ENCODE measurements at places on chromosomes 2 and 18.
A peak's percentile ranks its signal among the peaks of the same experiment; 100 is the strongest.

DNA sequence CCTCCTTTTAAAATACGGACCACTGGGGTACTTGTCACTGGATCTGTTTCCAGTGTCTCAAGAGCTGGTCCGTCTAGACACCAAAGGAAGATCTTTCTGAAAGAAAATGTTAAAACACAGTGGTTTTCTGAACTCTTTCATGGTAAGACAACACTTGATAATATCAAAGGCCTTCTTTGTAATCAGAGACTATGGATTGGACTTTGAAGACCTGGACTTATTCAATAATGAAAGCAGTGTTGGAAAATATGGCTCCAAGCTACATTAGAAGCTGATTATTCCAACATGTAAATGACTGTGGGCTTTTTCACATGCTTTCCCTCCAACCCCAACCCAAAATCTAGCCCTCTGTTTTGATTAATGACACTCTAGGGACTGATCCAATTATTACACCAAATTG lies 329.4 kb upstream of the LYPD1 start:
- DNase-seq = no peak

GRCh38 chr2:217785544-217786045 lies 217.2 kb downstream of the TNS1 start:
- DNase-seq = peak; percentile 87

DNA sequence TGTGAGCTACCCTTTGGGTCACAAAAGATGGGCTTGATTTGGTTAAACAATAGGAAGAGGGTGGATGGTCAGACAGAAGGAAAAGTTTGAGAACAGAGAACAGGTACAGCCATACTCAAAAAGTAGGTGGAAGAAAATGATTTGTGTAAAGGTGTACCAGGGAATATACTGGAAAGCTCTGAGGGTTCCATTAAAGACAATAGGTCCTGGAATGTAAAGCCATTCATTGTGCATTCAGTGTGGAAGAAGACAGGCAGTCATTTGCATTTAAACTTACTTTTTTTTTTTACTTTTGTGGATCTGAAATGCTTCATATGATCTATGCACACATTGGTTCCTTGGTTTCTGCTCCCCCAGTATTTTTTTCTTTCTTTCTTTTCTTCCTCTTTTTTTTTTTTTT lies 581.4 kb upstream of the PIK3C3 start:
- DNase-seq = no peak

DNA sequence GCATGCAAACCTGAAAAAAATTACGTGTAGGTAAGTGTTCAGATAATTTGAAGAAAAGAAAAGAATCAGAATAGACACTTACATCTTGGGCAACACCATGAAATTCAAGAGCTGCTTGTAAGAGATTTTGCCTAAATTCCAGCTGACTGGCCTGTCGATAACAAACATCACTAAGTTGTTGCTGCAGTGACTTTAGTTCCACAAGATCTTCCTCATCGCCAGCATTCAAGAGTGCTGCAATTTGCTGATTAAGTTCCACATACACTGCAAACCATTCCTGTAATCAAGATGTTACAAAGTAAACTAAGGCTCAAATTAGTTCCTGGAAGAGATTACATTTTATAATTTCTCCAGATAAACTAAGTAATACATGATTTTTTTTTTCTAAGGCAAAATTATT lies 74.3 kb upstream of the CCDC141 start:
- DNase-seq = no peak

- no peak for DNase-seq
These were observed 112.6 kb downstream of the ARHGAP28 start for GRCh38 chr18:6842081-6842480.

DNA sequence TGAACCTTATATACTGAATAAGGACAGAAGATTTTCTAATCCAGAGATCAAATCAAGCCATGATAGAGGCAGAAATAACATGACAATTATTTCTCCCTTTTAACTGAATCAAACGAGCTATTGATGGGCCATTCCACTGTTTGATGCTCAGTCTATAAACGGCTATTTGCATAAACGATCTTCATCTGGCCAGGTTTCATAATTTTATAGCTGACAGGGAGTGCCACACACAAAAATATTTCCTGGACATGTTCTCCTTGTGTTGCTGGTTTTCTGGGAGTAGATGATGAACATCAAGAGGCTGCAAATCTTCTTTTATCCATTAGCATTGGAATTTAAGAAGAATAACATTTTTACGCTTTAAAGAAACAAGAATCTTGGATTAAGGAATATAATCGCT lies 63.1 kb downstream of the ACVR1C start:
- no peak for DNase-seq

DNA sequence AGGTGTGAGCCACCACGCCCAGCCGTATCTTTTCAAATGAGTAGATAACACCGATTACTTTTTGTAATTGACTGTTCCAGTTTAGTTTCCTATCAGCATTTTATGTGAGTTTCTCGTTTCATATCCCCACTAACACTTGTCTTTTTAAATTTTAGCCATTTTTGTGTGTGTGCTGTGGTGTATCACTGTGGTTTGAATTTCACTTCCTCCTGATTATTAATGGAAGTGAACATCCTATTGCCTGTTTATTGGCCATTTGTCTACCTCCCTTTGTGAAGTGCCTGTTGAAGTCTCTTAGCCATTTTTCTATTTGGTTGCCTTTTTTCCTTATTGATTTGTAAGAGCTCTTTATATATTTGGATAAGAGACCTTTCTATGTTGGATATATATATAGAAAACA lies 91.7 kb upstream of the STON1 start:
- DNase-seq = no peak

DNA sequence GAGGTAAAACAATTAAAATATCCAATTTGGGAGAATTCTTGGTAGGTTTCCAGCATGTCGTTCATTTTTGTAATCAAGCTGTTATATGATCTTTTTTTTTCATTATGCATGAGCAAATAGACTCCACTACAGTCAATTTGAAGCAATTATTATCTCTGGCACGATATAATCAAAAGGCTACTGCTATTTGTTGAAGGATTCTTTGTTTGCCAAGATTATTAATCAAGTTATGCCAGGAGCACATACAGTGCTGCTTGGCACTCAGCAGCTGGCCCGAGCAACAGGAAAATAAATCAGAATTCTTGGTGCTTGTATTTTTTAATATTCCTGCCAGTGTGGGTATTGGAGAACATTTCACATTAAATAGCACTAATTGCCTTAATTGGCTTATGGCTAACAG lies 279.5 kb downstream of the RND3 start:
- no peak for DNase-seq

- DNase-seq = no peak
These were observed 10.2 kb downstream of the XDH start for GRCh38 chr2:31404302-31404701.

GRCh38 chr18:63405986-63406385 lies 16.3 kb downstream of the VPS4B start:
- DNase-seq = no peak

DNA sequence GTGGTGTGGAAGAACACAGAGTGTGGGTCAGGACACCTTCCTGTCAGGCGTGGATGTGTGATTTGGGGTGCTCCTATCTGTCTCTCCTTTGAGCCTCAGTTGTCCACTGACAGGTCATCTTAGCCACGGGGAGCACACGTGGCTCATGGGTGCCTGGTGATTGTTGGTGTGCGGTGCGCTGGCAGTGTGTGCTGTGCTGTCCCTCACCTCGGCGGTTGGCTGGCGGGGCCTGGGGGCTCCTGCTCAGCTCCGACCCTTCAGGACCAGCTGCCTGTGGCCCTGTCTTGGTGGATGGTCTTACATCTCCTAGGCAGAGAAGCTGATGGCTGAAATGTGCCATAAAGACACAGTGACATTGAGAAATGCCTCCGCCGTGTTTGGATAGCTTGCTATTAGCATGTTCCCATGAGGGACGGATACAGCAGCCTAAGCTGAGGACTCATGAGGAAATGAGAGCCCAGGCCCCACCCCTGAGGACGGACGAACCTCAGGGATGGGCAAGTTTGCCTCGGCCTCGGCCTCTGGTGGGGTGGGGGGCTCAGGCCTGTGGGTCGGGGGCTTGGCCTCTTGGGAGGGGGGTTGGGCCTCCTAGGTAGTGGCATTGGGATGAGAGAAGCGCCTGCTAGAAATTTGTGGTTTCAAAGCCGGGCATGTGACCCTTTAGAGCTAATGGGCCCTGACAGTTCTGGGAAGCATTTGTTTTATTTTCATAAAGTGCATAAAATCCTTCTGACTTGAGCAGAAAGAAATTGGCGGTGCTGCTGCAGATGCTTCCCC lies 20.3 kb upstream of the ASB1 start:
- DNase-seq = no peak

DNA sequence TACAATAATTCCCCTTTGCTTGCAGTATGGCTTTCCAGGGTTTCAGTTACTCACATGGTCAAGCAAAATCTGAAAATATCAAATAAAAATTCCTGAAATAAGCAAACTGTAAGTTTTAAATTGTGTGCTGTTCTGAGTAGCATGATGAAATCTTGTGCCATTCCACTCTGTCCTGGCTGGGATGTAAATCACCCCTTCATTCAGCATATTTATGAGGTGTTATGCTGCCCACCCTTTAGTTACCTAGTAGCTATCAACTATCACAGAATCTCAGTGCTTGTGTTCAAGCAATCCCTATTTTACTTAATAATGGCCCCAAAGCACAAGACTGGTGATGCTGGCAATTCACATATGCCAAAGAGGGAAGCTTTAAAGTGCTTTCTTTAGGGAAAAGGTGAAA lies 867.7 kb upstream of the NRXN1 start:
- no peak for DNase-seq

GRCh38 chr2:160859096-160859495 lies 301.1 kb upstream of the TANK start:
- DNase-seq = no peak

DNA sequence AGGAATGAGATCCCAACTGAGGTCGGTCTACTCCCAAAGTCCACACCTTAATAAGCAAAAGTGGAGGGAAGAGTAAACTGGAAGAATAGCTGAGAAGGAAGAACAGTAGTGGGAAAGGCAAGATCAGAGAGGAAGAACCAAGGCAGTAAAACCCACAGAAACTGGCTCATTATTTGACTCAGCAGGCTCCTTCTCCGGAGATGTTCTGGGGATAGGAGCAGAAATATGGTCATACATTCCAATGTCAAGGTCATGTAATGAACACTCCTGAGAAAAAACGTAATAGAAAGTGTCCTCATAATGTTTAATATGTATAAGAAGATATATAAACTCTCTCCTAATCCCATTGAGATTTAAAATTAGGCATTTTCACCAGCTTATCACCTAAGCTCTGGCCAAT lies 39.5 kb downstream of the STK39 start:
- DNase-seq = no peak

- DNase-seq = no peak
These were observed 630.5 kb upstream of the FANCL start for GRCh38 chr2:58871469-58872142.

DNA sequence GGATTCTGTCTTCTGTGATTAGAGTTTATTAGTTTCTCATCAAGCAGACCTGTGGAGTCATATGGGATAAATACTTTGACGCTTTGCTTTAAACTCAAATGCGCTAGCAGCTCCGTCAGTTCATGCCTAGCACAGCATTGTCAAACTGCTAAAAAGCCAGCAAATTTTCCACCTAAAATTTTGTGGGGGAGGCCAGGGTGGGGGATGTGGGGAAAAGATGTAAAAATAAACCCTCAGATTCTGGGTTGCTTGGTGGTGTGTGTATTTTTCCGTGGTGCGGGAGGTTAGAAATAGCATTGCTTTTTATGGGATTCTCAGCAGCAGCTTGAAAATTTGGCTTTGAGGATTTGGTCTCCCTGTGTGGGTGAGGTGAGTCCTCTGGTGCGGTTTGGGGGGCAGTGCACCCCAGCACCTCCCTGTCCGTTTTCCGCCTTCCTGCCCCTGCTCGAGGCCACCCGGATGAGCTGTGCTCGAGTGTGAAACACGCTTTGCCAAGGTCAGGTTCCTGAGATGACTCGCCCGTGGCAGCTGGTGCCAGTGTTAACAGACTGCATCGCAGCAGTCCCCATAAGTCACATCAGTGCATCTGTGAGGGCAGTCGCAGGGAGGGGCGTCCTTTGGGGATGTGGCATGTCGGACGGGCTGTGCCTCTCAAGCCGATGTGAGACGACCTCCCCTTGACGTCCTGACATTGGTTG lies 65.9 kb downstream of the LDLRAD4 start:
- DNase-seq = peak; percentile 61

DNA sequence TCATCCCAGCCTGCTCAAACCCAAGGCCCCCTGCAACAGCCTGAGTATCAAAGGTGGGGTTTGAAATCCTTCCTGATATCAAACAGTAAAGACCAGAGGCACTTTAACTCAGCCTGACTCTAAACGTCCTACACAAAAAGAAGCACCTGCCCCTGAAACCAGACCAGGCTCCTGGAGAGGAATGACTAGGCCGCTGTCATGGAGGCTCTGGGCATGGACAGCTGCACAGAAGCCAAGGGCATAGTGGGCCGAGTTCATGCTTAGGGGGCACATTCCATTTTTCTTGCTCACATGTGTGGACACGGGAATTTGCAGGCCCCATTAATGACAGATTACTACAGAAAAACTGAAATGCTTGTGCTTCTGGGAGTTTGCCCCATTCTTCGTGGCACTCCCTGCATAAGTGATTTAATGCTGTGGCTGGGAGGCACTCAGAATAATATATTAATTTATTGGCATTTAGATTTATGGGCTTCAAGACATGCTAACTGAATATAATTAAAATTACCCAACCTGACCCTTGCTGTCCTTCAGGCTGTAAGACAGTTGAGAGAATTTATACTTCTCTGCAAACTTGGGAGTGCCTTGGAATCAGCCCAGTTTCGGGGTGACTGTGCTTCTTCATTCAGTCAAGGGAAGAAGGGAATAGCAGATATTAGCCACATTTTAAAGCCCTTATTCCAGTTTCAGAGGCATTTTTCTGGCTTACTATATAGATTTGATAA lies 105.5 kb downstream of the GYPC start:
- no peak for DNase-seq

DNA sequence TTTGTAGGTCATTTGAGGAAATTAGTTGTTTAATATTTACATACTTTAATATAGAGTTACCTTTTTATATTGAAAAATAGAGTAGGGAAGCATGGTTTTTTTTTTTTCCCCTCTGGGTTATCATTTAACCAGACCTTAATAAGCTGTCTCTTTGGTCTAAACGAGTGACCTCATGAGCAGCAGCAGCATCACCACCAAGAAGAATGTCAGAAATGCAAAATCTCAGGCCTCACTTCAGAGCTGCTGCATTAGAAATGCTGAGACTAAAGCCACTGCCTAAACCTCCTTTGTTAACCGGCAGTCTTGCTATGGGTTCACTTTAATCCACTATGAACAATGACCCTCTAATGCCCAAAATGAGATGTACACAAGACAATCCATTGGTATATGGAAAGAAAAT lies 733.7 kb upstream of the FAM98A start:
- no peak for DNase-seq

DNA sequence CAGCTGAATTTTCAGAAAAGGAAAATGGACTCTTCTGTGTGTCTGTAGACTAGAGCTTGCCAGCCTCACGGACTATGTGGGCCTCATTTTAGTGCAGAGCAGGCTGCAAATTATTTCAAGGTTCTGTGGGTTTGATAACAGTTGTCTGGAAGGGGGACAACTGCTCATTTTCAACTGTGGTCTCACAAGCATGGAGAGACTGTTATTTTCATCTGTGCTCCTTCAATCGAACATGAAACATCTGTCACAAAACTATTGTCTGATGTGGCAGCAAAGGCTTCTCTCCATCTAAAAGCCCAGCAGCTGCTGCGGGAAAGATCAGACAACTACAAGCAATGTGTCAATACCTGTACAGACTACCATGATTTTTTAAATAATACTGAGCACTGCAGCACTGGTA lies 211.8 kb downstream of the LRRTM4 start:
- DNase-seq = no peak

Data from activated T-cell treated with anti-CD3 and anti-CD28 coated beads, Interleukin-2, amount 50 U/mL, for 24 hours (primary cell).